ENCODE measurements at places on chromosomes 6 and 20.
A peak's percentile ranks its signal among the peaks of the same experiment; 100 is the strongest.

- DNase-seq = no peak
These were observed 9.3 kb downstream of the BNIP5 start for GRCh38 chr6:36327226-36327918.

GRCh38 chr6:40779409-40779808 is 192.2 kb upstream of the LRFN2 start:
- peak; percentile 51 for DNase-seq

GRCh38 chr6:23316131-23316530 is 746.8 kb downstream of the HDGFL1 start:
- DNase-seq = no peak

DNA sequence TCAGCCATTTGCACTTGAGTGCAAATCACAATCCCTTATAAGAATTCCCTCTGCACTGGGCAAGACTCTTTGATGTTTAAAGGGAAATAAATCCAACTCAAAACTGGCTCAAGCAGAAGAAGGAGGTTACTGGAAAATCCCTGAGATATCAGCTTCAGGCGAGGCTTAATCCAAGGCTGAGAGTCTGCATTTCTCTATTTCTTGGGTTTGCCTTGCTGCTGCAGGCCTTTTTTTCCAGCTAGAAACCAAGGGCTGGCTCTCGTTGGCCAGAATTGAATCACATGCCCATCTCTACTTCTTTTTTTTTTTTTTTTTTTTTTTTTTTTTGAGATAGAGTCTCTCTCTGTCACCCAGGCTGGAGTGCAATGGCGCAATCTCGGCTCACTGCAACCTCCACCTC is 11.7 kb downstream of the HCK start:
- DNase-seq = no peak

- DNase-seq = no peak
These were observed 6.0 kb downstream of the MTFR2 start for GRCh38 chr6:136244061-136244616.

GRCh38 chr6:131250122-131250521 is 114.9 kb downstream of the AKAP7 start:
- DNase-seq = no peak

GRCh38 chr6:39818695-39819094 is 26.5 kb downstream of the DAAM2 start:
- no peak for DNase-seq

- DNase-seq = no peak
These were observed 21.2 kb upstream of the ELOVL5 start for GRCh38 chr6:53369876-53370515.

GRCh38 chr20:14922503-14923267 is 585.3 kb upstream of the FLRT3 start:
- no peak for DNase-seq

DNA sequence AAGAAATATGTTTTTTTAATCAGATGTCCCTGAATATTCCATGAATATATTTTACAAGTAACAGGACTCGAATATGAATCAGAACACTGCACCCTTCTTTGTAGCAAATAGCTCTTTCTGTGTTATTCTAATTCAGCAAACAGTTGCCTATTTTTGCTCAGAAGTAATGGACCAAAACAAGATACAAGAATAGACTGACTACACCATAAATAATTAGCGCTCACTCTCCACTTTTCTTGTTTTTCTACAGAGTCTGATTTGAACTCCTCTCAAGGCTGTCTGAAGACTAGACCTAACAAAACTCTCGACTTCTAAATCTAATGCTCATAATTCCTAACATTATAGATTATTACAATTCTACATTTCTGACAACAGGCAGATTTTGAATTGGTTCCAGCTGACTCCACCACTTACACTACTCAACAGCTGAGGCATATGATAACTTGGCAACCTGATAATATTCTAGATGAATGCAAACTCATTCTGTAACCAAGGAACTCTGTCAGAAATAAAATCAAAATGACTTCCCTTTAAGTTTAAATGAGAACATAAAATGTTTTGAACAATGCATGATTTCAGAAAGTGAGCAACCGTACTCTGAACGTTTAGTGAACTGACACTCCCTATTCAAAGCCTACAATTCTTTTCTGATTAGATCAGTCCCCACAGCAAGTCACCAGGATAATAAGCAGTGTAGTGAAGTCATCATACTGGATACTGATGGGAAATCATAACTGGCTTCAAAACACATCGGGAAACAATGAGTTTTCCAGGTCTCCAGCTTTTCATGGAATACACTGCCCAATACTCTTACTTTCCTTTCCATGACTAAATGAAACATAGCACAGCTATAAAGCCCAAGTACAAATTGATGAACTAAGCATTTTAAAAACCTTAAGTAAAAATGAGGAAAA is 114.2 kb upstream of the BEND6 start:
- no peak for DNase-seq

DNA sequence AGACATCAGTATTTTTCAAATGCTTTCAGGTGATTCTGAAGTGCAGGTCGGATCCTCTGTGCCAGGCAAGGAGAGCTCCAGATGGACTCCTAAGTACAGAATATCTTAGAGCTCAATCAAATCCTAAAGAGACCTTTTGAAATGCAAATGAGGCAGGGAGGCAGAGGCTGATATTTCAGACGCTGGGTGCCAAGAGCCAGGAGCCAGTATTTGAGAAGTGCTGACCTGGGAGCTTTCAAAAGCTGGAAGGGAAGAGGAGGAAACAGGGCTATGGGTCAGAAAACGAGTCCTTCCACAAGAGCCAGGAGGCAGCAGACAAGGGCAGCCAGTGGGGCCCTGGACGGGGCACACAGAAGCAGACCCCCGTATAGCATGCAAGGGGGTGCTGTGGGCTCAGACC is 46.1 kb upstream of the DSN1 start:
- DNase-seq = no peak

GRCh38 chr6:39568896-39569295 is 156.3 kb downstream of the KIF6 start:
- DNase-seq = no peak

GRCh38 chr20:34916774-34917354 is 38.7 kb downstream of the GSS start:
- DNase-seq = no peak

GRCh38 chr6:7267071-7267465 is 45.9 kb downstream of the SSR1 start:
- no peak for DNase-seq

DNA sequence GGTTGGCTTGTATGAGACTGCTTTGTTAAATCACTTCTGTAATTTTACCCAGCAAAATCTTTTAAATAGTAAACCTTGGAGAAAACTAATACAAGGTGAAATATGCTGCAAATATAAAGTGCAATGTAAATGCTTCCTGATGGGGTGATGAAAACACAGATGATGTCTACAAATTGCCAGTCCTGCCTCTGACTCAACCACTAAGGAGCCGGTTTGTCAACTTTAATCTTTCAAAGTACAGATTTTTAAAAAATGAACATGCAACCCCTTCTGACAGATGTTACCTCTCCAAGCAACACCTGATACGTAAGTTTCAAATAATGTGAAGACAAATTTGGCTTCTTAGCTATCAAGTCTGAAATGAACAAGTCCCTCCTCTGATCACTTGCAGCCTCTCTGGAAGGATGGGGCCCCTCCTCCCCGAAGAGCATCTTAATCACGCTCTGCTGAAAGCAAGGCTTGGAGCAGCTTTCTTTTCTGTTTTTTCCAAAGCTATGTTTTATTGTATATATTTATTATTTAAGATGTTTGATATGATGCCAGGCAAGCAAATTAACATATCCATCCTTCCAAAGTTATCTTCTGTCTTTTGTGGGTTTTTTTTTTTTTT is 196.0 kb downstream of the MYLK4 start:
- no peak for DNase-seq

DNA sequence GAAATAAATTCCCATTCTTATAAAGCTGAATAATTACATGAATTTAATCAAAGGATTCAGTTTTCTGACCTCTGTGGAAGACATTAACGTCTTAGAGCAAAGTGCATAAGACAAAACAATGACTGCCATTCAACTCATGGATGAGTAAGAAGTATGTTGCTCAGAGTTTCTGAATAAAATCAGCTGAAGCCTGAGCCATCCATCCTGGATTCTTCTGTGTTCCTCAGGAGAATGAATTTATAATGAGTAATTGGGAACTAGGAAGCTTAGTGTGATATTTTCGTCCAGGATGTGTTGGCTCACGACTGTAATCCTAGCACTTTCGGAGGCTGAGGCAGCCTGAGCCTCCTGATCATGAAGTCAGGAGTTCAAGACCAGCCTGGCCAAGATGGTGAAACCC is 62.8 kb downstream of the PERP start:
- DNase-seq = no peak

DNA sequence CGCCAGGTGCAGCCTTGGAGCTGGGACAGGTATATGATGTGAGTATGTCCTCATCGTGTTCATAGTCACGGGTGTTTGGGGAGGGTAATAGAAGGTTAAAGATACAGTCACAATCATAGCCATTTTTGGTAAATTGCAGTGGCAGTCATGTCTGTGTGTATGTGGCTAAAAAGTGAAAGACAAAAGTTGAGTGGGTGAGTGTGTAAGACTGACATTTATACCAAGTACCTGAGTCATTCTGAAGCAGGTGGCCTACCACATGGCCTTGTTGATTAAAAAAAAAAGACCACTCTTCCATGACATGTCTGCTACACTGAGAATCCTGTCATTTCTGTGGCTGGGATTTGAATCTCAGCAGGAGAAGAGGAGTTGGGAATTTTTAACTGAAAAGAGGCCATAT is 181.9 kb downstream of the SCP2D1 start:
- DNase-seq = no peak

DNA sequence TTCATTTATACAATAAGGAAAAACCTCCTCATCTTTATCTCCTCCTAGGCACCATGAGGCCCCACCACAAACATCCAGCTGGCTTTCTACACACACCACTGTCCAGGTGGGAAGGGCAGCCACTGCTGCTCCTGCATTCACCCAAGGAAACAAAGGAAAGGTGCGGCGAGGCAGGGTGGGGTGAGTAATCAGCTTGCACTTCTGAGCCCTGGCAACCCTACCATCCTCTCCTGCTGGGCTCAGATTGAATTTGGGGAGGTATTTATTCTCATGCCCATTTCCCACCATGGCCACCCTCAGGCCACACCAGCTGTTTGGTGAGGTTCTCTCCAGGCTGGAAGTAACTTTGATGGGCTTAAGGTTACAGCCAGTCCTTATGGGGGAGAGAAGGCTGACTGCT is 31.2 kb upstream of the SPDEF start:
- DNase-seq = no peak

DNA sequence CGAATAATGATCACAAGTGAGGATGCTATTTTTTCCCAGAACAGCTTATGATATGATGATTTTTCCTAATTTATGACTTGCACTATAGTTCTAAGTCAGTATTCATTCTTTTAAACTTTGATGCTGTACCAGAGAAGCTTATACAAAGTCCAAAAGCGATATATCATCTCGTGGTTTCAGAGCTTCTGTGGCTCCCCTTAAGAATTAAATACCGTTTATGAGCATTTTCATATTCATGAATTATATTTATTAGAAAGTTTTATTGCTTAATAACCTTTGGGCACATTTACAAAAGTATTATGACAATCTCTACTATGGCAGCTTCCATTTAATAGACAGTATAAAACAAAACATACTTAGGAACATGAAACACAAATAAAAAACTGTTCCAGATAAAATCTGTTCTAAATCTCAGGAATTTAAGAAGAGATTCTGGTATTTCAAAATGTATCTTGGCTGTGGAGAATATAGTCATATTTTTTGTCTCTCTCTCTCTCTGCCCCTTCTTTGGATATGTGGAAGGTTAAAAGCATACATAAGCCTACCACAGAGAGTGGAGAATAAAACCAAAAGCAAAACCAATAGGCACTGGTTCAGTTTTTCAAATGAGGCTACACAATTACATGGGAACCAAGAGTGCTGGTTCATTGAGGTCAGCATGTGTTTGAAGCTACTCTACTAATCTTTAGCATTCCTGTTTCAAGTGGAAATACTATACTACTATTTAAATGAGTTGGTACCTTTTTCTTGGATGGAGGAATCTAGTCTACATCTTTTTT is 884.5 kb upstream of the GJE1 start:
- no peak for DNase-seq

DNA sequence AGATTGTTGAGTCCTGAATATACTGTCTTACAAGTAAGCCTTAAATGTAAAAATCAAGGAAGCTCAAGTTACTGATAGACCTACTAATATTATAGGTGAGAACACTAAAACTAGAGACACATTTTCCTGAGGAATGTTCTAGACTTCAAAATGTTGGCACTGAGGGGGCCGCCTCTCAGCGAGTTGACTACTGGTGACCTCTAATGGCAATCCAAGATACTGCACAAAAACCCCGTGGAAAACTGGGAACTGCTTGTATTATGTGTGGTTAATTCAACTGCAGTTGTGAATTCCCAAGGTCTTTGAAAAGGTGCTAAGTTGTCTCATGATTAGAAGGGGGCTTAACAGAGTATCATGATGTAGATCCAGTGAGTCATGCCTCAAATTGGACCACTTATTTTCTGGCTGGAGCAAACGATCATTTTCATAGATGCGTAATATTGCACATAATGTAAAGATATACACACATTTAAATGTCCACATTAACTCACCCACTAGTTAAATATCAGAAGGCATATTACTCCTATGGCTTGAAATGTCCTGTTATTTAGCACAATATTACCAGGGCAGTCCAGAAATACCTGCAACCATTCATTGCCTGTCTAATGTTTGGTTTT is 336.2 kb downstream of the FOXA2 start:
- no peak for DNase-seq

DNA sequence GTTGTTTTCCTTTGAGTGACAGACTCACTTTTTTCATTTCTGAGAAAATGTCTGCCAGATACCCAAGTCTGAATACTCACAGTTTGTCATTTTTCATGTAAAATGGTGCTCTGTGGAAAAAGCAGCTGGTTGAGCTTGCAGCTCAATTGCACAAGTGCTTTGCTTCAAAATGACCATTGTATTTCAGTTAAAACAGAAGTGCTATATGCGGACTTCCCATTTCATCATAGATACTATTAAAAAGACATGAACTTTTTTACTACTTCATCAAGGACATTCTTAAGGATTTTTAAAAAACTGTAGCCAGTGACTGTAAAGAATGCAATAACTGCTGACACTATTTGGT is 61.5 kb downstream of the KCNS1 start:
- no peak for DNase-seq

DNA sequence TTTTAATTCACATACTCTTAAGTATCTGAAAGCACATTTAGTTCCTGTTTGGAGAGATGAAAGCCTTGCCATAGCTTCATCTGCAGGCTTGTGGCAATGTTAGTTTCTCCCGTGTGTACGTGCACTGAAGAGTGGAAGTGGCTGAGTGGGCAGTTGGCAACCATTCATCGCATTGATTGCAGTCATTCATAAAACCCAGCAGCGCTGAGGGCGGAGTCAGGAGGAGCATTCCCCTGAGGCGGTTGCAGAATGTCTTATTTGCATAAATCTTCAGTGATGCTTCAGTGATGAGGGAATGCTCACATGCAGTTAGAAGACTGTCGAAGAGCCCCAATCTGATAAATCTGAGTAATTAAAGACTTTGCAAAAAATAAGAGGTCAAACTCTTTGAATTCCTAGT is 79.1 kb downstream of the RIMS1 start:
- DNase-seq = no peak
